Fibroblast of the aortic adventitia (primary cell): ENCODE measurements at places on chromosomes 12 and 14. TPM values are rescaled to one million over a fixed set of nuclear protein-coding genes. Genes with fewer than 3 reads are reported as not detected.
A peak's percentile ranks its signal among the peaks of the same experiment; 100 is the strongest.

- DNase-seq = peak; percentile 36
Observed at GRCh38 chr12:96375841-96376604, 24.2 kb downstream of the CDK17 start.

DNA sequence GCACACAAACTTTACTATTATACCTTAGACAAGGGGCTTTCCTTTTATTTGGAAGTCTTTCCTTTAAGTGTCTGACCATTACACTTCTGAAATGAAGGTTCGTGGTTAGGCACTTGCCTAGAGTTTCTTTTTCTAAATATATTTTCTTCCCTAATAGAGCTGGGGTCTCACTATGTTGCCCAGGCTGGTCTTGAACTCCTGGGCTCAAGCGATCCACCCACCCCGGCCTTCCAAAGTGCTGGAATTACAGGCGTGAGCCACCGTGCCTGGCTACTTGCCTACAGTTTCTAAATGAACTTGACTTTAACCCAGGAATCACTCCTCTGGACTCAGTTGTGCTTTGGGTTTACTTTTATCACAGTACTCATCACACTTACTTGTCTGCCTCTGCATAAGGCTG is 57.6 kb downstream of the PEBP1 start:
- no peak for DNase-seq

The SLC35F4 gene
- total RNA-seq = not detected in 2 replicates

The PKP2 gene
- 0.45 and 16.1 TPM in 2 replicates for total RNA-seq

The EPYC gene
- not detected in 2 replicates for total RNA-seq

DNA sequence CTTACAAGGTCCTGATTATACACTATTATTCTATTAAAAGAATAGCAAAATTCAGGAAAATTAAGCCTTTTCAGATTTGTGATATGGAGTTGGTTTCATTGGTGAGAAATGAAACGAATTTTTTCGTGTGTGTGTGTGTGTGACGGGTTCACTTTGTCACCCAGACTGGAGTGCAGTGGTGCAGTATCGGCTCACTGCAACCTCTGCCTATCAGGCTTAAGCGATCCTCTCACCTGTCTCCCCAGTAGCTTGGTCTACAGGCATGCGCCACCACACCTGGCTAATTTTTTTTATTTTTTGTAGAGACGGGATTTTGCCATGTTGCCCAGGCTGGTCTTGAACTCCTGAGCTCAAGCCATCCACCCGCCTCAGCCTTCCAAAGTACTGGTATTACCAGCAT is 9.7 kb downstream of the PCBP2 start:
- no peak for DNase-seq

- DNase-seq = no peak
Observed at GRCh38 chr12:89709995-89710872, 1.6 kb upstream of the ATP2B1 start.

GRCh38 chr12:7797698-7798398 is 8.6 kb downstream of the NANOG start:
- DNase-seq = peak; percentile 56

- DNase-seq = no peak
Observed at GRCh38 chr12:47941871-47942613, 21.4 kb upstream of the TMEM106C start.

GRCh38 chr14:56118611-56119181 is 485 bp downstream of the PELI2 start:
- DNase-seq = no peak

DNA sequence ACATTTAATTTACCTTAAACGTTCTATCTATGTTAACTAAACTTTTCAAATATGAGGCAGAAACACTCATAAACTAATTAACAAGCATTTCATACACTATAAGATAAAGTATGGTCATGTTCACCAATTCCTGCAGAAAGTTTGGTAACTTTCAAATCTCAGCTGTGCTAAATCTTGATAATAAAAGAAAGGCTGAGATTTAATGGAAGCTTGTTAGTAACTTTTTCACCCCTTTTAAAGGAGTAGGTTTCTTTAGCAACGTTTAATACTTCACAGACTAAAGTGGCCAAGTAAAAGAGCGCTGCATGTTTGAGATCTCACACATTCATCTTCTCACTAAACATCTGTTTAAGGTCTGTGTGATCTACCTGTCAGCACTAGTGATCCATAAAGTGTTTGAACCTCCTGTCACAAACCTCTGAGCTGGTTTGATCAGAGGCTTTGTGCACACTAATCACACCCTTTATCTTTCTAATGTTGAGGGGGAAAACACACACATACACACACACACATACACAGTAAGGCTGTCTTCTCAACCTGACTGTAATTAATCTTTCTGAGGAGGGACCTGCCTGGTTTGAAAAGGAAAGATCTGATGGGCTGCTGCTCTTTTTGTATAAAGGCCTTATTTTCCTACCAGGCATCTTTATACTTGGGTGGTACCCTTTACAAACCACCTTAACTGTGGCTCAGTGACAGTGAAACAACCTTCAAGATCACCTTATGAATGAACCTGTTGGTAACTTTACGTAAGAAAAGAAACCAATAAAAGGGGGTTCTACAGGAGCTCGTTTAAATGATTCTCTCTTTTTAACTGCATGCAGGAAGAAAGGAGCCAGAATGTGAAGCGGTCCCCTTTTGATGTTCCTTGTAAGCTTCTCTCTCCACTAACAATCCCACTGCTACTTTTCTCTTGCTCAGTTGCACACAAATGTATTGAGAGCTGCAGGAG is 244.2 kb downstream of the SOX5 start:
- no peak for DNase-seq
